ENCODE measurements at places on chromosomes 6 and 20.

DNA sequence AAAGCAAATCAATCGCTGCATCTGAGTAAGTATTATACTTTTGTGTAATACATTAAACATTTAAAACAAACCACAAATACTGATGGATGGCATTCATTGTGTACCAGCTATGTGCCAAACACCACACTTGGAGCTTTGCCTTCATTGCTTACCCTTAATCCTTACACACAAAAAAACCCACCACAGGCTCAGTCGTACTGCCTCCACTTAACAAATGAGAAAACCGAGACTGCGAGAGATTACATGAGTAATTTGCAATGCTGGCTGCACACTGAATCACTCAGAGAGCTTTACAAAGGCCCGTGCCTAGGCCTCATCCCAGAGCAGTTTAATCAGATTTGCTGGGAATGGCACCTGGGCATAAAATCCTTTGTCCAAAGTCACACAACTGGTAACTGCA lies 130.5 kb downstream of the EDN1 start:
- no peak for DNase-seq

- no peak for DNase-seq
These were observed 4.5 kb upstream of the BRD2 start for GRCh38 chr6:32963866-32964265.

- DNase-seq = no peak
These were observed 9.2 kb downstream of the HSPA1B start for GRCh38 chr6:31836474-31837368.

- no peak for DNase-seq
These were observed 5.7 kb upstream of the RBPJL start for GRCh38 chr20:45300961-45301360.

DNA sequence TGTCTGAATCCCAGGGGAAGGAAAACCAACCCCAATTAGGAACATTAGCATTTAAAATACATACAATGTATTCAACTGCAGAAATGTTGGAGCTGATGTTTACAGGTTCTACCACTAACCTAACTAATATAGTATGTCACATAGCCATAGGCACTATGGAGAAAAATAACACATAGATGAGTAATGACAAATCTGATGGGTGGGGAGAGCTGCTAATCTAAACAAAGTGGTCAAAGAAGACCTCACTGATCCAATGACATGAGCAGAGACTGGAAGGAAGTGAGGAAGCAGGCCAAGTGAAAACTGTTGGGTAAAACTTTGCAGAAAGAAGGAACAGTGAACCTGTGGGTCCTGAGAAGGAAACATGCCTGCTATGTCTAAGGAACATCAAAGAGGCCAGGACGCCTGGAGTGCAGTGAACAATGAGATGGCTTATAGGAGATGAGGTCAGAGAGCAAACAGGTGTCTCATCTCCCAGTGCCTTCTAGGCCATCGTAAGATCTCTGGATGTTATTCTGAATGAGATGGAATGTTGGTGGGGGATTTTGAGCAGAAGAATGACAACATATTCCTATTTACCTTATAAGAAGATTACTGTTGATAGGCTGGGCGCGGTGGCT lies 135.7 kb downstream of the ALDH8A1 start:
- DNase-seq = no peak

- no peak for DNase-seq
These were observed 36.5 kb upstream of the SCGN start for GRCh38 chr6:25615471-25615870.

All from renal pelvis (tissue), 12 donors.